ENCODE measurements at places on chromosomes 11 and 22. TPM values are rescaled to one million over a fixed set of nuclear protein-coding genes. Genes with fewer than 3 reads are reported as not detected.

Gene APBB1
- total RNA-seq: 266 TPM

Gene OSBP2
- 19.4 TPM for total RNA-seq

Gene C22orf42
- total RNA-seq: 24.7 TPM

Gene OR52E8
- total RNA-seq: not detected

Gene OR9G4
- not detected for total RNA-seq

Gene GPHA2
- total RNA-seq: not detected

Gene ANKRD13D
- 57.7 TPM for total RNA-seq

Gene HORMAD2
- total RNA-seq: 1.8 TPM

Gene RHOD
- 0.23 TPM for total RNA-seq

Gene MAJIN
- total RNA-seq: not detected

Gene OR51B2
- 0.46 TPM for total RNA-seq

Gene IL17RA
- total RNA-seq: 7.8 TPM

Gene SERPING1
- total RNA-seq: 9.5 TPM
